ENCODE measurements at places on chromosomes 12 and 14.

GRCh38 chr14:105305791-105306190 lies 5.0 kb upstream of the BRF1 start:
- DNase-seq: no peak

DNA sequence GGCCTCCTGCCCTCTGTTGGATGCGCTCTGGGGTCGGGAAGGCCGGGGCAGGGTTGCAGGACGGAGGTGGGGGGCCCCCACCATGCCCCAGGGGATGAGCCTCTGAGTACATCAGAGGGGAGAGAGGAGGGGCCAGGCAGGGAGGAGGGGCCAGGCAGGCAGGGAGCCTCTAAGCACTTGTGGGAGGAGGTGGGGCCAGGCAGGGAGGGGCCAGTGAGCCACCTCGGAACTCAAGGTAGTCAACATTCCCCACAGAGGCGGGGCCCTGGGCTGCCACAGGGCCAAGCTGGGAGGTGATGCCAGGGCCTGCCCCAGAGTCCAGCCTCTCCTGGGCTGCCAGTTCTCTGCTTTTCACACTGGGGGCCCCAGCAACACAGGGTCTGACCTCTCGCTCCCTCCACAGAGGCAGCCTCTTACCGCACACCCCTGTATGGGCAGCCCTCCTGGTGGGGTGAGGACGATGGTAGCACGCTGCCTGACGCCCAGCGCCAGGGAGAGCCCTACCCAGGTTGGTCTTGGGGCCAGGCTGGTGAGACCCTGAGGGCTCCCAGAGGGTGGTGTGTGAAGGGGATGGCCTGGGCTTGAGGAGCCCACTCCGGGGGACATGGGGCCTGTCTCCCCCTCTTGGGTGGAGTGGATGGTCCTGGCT lies 17.4 kb downstream of the CEP170B start:
- DNase-seq: no peak

DNA sequence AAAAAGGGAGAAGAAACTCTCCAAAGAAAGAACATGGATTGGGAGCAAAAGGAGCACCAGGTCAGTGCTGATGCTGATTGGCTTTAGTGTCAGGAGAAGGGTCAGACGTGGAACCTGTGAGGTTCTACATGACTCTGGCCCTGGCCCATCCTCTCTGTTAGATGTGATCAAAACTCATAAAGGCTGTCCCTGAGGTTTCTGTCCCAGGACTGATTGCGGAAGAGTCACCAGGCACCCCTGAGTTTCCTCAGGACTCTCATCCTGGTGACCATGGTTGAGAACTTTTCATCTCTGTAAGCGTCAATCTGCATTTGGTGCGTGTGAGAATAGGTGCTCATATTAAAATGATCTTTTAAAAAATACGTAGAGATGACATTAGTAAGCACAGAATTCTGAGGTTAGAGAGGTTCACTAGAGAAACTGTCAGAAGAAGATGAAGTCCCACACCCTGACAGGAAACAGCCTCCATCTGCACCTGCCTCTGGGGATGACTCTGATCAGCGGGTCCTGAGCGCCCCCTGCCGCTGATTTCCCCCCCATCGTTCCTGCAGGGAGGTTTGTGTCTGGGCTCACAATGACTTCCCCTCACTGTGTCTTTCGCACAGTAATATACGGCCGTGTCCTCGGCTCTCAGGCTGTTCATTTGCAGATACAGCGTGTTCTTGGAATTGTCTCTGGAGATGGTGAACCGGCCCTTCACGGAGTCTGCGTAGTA lies 741.8 kb downstream of the TMEM121 start:
- DNase-seq: peak; percentile 55

- no peak for DNase-seq
These were observed 5.3 kb downstream of the RNF34 start for GRCh38 chr12:121405211-121405610.

- no peak for DNase-seq
These were observed 20.8 kb downstream of the SIVA1 start for GRCh38 chr14:104773505-104774452.

- DNase-seq: no peak
These were observed 81.2 kb downstream of the MIPOL1 start for GRCh38 chr14:37278636-37279538.

GRCh38 chr12:93888964-93889363 lies 211.8 kb downstream of the CRADD start:
- no peak for DNase-seq

- no peak for DNase-seq
These were observed 54.0 kb downstream of the PRIMA1 start for GRCh38 chr14:93734086-93734822.

DNA sequence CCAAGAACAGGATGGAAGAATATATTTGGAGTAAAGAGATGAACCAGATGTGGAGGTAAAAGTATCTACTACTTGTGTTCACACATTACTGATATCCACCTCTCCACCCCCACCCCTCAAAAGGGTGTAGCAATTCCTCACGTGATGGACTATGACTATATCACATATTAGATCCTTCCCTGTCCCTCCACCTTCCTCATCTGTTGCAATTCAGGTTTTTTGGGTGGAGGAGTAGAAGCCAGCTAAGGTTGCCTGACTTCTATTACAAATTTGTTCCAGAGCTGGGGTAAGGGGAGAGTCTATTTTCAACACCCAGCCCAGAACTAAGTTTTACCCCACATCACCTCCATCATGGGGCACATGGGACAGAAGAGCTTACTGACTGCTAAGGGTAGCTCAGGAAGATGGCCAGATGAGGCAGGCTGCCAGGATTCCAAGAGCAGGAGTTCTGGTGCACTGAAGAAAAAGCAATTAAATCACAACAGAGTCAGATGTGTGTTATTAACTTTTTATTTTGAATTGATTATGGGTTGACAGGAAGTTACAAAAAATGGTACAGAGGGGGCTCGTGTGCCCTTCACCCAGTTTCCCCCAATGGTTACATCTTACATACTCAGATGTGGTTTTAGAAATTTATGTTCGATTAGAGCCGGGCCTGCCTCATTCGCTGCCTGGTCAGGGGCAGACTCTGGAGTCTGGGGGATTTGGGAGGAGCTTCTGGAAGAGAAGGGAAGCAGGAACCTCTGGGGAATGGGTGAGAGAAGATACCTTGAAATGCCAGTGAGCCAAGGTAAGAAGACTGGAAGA lies 2.1 kb downstream of the RNASE13 start:
- DNase-seq: no peak

DNA sequence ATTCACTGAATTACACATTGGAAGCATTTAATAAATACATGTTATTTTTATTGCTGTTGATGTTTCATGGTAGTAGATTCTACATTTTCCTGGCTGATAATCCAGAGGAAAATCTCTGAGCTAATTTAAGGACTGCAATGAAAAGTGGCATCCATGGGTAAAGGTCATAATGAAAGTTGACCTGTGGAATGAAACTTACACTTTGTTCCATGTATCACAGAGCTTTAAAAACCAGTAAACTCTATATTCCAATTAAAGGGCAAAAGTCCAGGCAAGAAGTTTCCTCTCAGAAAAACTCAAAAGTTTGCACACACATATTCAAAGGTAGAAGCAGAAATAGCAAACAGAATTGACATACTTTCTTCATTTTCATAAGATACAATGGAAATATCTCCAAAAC lies 44.8 kb upstream of the MYF6 start:
- DNase-seq: no peak

DNA sequence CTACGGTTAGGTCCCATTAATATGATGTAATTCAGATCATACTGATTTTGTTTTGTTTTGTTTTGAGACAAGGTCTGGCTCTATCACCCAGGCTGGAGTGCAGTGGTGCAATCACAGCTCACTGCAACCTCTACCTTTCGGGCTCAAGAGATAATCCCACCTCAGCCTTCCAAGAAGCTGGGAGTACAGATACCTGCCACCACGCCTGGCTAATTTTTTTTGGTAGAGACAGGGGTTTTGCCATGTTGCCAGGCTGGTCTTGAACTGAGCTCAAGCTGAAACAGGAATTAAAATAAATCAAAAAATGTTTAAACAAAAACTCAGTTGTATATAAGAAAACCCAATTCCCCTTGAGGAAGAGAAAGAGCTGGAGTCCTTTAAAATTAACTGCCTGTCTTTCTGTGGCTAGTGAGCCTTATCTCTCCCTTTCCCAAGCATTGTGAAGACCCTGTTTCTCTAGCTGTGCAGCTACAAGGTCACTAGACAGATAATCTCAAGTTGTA lies 17.7 kb upstream of the ANAPC7 start:
- DNase-seq: no peak

DNA sequence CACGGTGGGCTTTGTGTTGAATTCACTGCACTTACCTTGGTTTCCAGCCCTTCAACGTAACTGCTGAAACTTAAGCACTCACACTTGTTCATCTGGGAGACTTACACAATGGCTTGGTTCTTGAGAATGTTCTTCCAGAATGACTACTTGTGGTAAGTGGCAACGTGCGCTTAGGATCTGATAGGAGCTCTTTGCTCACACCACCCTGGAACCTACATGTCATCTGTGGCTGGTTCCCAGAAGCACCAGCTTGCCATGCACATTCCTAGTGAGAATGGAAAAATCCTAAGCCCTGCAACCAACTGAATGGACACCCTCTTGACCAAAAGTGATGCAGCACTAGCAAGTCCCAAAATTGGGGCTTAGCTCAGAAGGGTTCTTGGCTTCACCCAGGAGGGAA lies 59.0 kb upstream of the FAM181A start:
- DNase-seq: no peak

- no peak for DNase-seq
These were observed 226.3 kb upstream of the NOS1 start for GRCh38 chr12:117587631-117588287.

GRCh38 chr12:51721282-51721940 lies 127.1 kb downstream of the FIGNL2 start:
- DNase-seq: peak; percentile 12

DNA sequence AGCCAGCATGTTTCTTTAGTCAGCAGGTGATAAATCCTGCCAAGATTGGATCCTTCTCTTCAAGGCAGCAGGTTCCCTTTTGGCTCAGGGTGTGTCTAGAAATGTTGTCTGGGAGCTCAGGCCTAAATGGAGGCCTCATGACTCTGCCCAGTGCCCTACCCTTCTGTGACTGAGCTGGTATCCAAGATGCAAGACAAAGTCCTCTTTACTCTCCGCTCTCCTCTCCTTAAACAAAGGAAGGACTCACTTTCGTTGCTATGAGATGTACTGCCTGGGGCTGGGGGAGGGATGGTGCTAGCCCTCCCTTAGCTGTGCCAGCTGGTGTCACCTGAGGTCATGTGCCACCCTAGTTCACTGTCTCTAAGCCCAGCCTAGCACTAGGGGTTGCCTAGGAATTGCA lies 13.8 kb upstream of the TMPRSS12 start:
- no peak for DNase-seq

GRCh38 chr12:28247806-28248205 lies 57.5 kb downstream of the CCDC91 start:
- no peak for DNase-seq

DNA sequence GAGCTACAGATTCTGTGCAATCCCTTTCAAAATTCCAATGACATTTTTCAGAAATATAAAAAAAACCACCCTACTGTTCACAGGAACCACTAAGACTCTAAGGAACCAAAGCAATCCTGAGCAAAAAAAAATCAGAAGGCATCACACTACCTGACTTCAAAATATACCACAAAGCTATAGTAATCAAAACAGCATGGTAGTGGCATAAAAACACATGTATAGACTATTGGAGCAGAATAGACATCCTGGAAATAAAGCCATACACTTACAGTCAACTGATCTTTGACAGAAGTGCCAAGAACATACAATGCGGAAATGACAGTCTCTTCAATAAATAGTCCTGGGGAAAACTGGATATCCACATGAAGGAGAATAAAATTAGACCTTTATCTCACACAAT lies 56.5 kb downstream of the EGLN3 start:
- DNase-seq: no peak

- no peak for DNase-seq
These were observed 20.2 kb downstream of the VPS37B start for GRCh38 chr12:122875590-122876220.

DNA sequence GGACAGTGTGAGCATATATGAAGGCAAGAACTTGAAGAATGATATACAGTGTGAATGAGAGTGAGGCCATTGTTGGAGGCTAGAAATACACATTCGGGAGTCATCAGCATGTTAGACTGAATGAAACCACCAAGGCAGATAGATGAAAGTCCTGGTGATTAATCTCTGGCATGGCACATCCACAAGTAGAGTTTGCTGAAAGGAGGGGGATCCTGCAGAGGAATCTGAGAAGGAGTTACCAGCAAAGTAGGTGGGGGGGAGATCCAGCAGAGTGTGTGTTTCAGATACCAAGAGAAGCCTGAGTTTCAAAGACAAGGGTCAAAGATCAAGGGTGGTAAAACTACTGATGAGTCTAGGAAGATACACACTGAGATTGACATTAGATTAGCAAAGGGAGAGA lies 426.7 kb upstream of the DCN start:
- DNase-seq: no peak

GRCh38 chr12:130097342-130097741 lies 64.9 kb upstream of the FZD10 start:
- no peak for DNase-seq

DNA sequence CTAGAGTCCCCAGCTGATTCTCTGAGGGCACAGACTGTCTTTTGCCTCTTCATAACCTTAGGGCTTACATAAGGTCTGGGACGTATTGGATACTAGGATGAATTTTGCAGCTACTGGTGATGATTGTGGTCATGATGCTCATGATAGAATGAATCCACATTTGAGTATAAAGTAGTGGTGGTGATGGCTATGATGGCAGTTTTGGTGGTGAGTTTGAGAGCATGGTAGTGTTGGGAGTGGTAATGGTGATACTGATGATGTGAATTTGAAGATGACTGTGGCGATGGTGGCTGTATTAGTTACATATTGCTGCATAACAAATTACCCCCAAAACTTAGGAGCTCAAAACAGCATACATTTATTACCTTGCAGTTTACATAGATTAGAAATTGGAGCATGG lies 14.1 kb upstream of the ASIC1 start:
- no peak for DNase-seq

- DNase-seq: no peak
These were observed 6.4 kb downstream of the ETV6 start for GRCh38 chr12:11655842-11656241.

DNA sequence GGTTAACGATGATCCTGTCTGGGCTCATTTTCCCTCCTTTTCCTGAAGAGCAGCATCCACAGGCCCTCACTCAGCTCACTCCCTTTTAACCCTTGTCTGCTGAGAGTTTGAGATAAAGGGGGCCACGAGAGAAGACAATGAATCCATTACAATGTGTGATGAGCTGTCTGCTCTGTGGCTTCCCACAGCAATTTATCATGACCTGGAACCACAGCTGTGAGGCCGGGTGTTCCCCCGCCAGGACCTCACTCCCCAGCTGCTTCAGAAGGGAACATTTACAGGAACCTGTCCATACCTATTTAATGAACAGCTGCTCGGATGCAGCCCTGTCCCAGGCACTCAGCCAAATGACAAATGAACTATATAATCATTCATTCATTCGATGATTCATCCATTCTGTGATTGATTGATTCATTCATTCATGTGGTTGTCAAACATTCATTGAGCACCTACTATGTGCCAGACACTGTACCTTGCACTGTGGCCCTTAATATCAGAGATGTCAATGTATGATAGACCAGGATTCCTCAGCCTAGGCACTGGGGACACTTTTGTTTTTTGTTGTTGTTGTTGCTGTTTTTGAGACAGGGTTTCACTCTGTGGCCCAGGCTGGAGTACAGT lies 18.5 kb upstream of the P2RX7 start:
- no peak for DNase-seq
